ENCODE measurements at places on chromosomes 6 and 20.

DNA sequence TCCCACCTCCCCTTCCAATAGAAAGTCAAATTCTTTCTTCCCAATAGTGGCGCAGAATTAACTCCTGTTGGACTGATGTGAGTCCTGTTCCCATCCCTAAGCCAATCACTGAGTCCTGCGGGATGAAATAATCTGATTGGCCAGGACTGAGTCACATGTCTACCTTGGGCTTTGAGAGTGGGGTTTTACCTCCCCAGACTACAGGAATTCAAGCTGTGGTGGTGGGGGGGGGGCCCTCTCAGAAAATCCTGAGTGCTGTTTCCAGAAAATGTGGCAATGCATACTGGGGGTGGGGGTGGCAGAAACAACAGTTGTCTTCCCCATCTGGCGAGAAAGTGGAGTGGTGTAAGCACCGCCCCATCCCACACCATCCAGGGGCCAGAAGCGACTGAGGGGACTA is 65.7 kb downstream of the CTCFL start:
- DNase-seq = no peak

GRCh38 chr20:52643034-52643433 is 329.1 kb upstream of the TSHZ2 start:
- DNase-seq = no peak

GRCh38 chr6:46918806-46919205 is 2.9 kb downstream of the ADGRF5 start:
- no peak for DNase-seq

DNA sequence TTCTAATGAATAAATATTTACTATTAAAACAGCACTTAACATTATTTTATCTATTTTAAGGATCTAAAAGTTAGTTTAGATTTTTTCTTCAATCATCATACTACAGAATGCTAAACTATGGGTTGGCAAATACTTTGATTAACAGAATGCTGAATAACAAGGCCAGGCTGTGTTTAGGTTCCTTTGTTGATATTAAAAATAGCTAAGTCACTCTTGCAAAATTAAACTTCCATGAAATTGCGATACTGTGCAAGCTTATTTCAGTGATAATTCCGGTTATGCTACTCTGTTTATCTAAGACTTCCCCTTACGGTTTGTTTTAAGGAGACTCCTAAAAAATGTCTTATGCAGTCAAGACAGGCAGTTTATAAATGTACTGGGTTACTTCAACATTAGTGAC is 2.8 kb downstream of the RNF24 start:
- DNase-seq = no peak

DNA sequence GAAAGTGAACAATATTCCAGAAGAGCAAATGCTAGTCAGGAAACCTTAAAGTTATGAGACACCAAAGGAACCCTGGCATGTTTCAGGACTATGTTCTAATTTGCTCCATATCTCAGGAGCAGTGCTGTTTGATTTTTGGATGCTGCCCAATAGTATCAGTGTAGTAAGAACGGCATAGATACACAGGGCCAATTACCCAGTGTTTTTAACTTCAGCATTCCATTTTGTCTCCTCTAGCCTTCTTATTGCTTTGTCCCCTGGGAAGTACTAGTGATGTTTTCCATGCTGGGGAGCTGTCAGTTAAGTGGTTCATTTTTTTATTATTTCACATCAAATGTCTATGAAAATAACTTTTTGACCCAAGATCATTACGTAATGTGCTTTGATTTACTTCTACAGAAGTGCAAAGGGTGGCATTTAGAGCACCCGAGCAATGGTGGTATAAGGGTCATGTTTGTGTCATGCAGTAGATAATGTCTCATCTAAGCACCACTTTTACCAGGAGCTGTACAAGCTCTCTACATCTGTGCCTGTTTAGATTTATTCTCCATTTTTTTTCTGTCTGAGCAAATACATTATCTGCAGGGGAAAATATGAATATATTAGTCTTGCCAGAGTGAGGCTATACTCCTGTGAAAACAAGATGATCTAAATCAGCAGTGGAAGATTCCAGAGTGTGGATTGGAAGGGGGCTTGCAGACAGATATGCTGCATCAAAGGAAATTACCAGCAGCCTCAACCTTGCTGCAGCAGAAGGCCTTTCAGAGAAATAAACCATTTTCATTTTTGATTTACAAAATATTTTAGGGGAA is 198.8 kb upstream of the OPRM1 start:
- no peak for DNase-seq

DNA sequence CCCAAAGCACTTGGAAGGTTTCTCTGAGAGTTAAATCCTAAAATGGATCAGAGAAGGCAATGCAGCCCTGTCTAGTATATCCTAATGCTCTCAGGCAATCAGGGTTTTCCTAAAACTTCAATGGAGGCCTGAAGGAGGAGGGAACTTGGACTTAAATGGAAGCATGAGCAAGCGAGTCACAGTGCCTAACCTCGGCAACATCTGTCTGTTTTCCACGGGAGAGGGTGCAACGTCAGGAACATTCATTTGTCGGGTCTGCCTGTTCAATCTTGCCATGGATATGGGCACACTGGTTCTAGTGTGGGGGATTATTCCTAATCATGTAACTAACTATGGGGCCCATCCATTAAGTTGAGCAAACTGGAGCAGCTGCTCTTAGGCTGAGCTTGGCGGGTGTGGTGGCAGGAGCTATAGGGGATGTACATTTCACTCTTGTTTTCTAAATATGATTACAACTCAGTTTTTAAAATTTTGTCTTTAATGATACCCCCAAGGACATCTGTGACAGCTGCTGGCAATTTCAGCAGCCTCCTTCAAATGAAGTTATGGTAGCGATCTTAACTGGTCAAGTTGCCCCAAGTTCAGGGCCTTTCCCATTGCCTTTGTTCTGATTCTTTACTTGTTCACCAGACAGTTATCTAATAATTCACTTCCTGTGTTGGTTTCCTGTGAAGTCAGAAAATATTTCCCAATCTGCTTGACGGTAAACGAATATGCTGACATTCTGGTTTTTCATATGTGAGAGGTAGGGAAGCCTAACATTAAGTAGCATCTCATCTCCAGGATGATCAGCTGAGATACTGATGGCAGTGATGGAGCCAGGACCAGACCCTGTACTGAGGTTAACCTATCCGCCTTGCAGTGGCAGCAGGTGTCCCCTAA is 21.6 kb downstream of the DSE start:
- no peak for DNase-seq

DNA sequence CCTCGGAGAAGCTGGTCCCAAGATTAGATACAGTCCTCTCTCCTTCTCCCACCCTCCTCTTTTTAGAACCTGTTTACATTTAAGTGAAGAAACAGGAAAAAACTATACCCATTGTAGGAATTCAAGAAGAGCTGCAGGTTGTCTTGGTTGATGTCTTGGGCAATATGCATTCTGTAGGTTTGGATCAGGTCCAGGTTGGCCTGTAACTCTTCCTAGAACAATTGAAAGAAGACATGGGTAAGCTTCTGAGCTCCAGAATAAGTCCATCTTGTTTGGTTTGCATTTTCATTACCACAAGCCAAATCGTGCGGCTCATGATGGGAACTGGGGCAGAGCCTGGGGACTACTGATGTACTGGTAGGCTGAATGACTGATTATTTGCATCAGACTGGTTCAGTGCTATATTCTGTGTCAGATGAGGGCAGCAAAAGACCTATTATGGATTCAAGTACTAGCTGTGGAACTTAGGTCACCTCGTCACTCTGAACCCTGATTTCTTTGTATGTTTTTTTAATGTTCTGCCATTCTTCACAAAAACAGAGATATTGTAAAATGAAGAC is 20.3 kb upstream of the SLA2 start:
- DNase-seq = no peak

DNA sequence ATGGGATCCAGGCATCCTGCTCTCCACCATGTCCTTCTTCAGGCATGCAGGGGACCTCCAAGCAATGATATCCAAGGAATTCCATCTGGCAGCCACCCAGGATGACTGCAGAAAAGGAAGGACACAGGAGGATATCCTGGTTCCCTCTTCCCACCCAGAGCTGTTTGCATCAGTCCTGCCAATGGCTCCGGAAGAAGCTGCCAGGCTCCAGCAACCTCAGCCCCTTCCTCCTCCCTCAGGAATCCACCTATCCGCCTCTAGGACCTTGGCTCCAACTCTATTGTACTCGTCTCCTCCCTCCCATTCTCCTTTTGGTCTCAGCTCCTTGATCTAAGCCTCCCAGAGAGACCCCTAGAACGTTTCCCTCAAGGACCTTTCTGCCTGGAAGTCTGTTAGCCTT is 733 bp upstream of the PSORS1C2 start:
- no peak for DNase-seq

GRCh38 chr20:33753763-33754162 is 22.0 kb downstream of the ZNF341 start:
- no peak for DNase-seq

DNA sequence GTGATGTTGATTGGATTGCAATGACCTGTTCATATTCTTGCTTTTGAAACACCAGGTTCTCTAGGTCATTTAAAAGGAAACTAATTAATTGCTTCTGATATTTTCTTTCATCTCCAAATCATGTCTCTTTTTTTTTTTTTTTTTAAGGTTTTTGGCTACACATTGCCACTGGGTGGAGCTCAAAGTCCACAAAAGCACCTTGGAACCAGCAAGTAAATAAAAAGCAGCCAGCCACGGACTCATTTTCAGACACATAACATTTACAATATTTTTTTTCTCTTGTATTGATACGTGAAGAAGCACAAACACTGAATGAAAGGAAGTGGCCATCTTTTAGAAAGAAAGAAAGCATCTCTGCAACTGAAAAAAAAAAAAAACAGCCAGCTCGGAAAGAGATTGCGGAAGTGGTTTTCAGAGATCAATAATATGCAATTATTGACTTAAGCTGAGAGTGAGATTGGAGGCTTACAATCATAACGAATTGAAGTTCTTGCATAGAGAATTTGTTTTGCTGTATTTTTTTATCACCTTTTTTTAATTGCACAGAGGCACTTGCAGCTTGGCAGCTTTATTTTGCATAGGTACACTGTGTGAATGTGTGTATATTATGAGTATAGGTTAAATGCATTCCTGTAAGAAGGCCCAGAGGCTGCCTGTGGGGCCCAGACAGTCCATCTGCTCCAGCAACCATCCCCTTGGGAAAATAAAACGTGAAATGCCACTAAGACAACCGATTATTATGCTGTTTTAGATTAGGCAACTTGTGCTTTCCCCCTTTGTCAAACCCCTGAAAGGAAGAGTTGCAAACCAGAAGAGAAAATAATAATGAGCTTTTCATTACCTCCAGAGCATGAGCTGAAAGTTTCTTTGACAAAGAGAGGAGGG is 28.2 kb downstream of the CGA start:
- DNase-seq = peak; percentile 7

- DNase-seq = no peak
Observed at GRCh38 chr6:116512734-116513133, 1.3 kb downstream of the CALHM5 start.

- no peak for DNase-seq
Observed at GRCh38 chr6:80183019-80183795, 76.7 kb downstream of the BCKDHB start.

DNA sequence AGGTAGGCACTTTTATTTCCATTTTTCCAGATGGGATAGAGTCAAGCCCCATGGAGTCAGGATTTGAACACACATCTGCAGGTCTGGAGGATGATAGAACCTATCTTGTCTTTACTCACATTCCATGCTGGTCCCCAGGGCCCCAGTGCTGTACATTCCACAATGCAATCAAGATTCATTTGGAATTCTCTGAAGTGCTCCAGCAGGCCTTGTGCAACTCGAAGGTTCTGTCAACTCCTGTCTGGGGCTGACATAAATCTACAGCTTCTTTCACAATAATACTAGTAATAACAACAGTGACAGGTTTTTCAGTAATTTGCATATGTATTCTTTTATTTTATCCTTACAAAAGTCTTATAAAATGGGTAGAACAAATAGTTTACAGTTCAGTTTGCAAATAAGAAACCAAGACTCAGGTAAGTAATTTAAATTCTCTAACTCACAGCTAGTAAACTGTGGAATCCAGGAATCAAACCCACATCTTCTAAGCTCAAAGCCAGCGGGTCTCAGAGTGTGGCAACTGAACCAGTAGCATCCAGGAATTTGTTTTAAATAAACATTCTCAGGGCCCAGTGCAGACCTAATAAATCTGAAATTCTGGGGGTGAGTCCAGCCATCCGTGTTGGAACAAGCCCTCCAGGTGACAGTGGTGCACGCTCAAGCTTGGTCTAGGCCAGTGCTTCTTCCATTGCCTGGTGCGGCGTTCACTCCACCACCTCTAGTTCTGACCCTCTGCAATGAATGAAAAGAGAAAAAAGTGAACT is 137.0 kb upstream of the TNFAIP3 start:
- DNase-seq = no peak

DNA sequence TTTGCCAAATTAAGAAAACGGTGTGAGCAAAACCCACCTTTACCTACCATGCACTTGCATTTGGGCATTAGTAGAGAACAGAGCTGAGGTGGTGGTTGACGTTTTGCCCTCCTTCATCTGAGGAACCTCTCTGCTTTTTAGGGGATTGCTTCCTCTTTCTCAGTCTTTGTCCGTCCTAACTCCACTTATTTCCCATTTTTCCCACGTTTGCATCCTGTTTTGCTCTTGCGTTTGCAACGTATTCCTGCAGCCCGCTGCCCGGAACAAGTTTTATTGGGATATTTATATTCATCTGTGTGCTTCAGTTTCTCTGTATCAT is 374 bp upstream of the SERINC1 start:
- DNase-seq = no peak

DNA sequence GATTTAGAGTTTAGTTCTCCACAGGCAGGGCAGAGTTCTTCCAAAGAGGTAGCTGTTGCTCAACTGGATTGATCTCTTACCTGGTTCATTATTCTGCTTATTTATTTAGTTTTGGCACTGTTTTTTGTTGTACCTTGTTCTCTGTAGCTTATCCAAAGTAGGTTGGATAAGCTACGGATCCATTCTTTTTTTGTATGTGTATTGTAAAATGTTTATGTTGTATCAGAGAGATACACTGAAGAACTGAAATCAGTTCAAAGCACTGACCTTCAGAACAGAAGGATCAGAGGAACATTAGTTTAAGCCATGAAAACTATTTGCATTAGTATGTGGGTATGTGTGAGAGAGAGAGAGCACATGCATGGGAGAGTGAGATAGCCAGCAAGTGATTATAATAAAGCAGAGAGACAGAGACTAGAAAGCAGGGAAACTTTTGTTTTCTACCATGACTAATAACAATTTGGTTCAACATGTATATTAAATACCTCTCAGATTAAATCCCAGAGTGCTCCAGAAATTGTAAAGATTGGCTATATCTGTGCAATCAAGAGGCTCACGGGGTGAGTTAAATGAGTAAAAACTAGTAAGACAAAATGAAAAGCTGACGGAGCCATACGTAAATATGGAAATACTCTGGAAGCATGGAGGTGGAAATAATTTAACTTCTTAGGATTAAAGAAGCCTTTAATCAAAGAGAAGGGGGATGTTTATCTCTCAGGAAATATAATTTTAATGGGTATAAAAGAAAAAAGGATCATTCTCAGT is 40.2 kb downstream of the ITCH start:
- DNase-seq = no peak

GRCh38 chr6:153976921-153977693 is 61.9 kb upstream of the OPRM1 start:
- no peak for DNase-seq

GRCh38 chr20:32501709-32502108 is 83.4 kb downstream of the NOL4L start:
- DNase-seq = no peak
